ENCODE measurements at places on chromosomes 2 and 18.

DNA sequence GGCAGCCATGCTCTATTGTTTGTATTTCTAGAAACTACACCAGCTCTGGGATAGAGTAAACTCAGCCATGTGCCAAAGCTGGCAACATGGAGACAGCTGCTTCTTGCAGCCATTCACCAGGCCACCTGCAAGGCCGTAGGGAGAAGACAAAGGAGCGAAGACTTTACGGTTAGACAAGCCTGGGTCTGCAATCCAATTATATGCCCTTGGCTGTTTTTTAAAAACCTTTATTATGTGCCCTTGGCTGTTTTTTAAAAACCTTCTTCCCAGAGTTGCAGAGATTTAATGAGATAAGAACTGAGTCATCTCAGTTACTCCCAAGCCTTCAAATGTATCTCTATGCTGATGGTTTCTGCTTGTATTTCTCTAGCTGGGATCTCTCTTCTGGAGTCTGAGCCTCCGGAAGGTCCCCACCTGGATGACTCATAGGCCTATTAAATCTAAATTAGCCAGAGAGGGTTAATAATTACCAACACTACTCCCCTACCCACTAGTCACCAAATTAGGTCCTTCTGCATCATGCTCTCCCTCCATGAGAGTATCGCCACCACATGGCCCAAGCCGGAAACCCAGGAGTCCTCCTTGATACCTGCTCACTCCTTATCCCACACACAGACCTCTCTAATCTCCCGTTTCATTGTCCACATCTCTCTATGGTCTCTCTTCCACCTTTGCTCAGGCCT is 17.5 kb upstream of the DPP4 start:
- no peak for DNase-seq

DNA sequence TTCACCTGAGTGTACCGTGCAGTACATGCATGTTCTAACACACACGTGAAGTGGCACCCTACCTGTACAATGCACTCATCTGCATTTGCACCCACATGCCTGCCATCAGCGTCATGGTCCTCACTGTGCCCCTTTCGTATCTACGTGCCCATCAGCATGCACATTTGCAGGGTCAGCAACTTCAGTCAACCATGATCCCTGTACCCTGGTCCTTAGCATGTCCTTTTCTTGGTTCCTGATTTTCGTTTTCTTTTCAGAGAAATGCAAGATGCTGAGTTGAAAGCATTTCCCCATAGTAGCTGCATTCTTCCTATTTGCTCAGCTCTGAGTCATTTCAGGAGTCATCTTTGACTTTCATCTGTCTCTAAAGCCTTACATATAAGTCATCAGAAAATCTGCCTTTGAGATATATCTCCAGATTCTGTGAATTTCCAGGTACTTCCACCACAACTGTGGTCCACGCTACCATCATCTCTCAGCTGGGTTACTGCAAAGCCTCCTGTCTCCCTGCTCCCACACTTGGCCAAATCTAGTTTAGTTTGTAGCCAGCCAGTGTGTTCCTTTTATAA is 14.7 kb upstream of the PUM2 start:
- DNase-seq, result no peak

DNA sequence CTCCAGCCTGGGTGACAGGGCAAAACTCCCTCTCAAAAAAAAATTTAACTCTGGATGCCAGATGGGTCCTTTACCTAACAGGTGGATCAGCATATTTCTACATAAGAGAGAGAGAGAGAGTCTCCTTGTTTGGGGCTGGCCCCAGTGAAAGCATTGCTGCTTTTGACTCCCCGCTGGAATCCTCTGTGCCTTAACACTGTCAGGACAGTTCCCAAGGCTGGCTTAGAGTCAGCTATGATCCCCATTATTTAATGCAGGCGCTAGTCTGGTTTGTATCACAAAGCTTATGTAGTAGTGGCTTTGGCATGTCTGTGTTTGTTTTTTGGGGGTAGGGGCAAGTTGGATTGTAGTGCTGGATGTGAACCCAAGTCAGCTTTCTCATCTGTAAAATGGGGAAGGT is 9.4 kb downstream of the INPP4A start:
- no peak for DNase-seq

- no peak for DNase-seq
These were observed 30.2 kb downstream of the RBM45 start for GRCh38 chr2:178142274-178143065.

GRCh38 chr2:109674894-109675534 is 60.9 kb downstream of the SOWAHC start:
- no peak for DNase-seq

DNA sequence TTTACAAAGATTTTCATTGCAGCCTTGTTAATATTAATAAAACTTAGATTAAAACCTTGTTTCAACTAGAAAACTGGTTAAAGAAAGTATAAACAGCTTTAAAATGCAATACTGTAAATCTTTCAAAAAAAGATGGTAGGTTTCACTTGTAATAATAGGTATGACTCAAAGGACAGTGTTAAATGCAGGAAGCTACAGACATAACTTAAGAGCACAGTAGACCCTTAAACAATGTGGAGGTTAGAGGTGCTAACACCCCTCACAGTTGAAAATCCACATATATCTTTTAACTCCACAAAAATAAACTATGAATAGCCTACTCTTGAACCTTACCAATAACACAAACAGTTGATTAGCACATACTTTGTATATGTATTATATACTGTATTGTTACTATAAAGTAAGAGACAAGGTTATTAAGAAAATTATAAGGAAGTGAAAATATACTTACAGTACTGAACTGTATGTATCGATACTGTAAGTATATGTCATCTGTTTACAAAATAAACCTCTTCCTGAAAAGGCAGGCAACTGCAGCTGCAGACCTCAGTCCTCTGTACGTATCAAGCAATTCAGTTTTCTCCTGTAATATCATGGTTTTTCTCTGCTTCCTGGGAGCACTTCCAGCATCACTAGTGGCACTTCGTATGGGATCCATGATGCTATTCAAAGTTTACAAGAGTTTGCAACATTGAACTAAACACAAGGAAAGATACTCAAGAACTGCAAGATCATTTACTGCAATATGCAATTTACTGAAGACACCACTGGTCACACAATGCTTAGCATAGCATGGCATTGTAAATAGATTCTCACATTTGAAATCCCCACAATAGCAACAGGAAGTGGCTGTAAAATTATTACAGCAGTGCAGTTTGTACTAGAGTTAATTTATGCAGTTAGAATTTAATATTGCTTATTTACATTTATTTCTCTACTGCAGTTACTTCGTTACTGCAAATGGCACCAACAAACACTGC is 610.5 kb upstream of the LRRTM4 start:
- DNase-seq, result no peak

DNA sequence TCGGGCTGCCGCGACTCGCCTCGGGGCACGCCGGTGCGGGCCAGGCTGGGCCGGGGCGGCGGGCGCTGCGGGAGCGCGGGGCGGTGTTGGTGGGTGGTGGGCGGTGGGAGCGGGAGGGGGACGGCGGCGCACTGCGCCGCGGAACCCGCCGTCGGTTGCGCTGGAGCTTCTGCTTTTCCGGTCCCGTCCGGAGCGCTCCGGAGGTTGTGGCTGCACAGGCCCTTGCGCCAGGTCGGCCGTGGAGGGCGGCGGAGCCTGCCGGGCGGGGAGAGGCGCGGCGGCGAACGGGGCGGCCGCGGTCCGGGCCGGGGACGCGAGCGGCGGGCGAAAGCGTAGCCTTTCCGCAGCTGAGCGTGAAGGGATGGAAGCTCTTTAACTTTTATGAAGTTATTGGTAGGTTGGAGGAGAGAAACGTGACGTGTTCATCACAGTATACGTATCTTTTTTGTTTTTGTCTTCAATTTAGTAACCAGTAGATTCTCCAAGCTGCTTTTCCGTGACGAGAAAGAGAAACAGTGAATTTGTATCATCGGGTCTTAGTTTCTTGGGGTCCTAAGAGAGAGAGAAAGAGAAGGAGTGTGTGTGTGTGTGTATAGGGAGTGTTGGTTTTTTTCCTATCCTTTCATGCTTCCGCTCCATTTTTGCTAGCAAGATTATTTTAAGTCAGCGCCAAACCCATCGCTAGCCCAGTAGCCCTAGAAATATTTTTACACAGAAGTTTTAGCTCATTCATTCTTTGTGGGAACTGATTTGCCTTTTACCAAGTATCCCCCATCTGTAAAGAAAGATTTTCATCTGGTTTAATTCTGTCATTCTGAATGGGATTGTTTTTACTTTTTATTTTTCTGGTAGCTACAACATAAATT is 535 bp downstream of the ATG4B start:
- DNase-seq, result no peak

DNA sequence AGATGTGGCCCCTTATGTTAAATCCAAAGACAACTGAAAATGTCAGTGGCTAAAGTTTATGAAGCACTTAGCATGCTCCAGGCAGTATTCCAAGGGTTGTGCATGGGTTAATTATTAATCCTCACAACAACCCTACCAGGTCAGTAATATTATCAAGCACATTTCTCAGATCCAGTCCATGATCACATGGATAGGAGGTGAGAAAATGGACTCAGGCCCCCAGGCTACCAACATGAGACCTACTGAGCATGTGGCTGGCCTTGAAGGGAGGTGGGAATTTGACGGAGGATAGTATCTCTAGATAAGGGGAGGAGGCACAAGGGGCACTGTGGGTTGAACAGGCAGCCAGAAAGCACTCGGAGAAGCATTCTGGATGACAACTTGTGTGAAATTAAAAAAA is 412.0 kb downstream of the MEIS1 start:
- no peak for DNase-seq

DNA sequence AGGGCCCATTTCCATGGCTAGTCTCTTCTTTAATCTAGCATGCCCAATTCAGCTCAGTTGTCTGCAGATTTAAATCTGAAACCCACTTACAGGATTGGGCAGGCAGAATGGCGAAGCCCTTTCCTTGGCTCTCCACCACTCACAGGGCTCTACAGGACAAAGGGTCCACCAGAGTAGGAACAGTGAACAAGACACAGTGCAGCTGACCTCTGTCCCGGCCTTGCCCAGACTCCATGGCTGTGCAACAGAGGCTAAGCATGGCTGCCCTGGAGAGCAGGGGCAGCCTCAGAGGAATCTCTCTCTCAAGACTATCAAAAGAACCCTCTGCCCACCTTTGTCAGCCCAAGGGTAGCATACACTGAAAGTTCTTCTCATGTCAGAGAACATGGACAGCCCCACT is 9.7 kb upstream of the ATP6V1B1 start:
- DNase-seq, result no peak

DNA sequence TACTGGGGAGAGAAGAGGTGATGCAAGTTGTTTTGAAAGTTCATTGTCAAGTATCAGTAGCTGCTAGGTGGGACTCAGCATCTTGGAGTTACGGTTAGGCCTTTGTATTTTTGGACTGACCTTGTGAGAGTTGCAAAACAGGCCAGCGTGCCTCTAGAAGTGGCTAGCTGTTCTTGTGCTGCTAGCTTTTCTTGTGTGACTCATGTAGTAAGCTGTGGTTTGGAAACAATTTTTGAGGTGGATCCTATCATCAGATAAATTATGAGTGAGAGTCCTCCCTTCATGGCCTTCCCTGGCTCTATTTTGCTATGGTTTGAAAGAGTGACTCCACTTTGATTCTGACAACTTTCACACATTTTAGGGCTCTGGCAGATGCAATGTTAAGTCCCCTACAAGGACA is 409.2 kb upstream of the HS6ST1 start:
- no peak for DNase-seq

- no peak for DNase-seq
These were observed 34.4 kb downstream of the MAP2 start for GRCh38 chr2:209458008-209458979.

DNA sequence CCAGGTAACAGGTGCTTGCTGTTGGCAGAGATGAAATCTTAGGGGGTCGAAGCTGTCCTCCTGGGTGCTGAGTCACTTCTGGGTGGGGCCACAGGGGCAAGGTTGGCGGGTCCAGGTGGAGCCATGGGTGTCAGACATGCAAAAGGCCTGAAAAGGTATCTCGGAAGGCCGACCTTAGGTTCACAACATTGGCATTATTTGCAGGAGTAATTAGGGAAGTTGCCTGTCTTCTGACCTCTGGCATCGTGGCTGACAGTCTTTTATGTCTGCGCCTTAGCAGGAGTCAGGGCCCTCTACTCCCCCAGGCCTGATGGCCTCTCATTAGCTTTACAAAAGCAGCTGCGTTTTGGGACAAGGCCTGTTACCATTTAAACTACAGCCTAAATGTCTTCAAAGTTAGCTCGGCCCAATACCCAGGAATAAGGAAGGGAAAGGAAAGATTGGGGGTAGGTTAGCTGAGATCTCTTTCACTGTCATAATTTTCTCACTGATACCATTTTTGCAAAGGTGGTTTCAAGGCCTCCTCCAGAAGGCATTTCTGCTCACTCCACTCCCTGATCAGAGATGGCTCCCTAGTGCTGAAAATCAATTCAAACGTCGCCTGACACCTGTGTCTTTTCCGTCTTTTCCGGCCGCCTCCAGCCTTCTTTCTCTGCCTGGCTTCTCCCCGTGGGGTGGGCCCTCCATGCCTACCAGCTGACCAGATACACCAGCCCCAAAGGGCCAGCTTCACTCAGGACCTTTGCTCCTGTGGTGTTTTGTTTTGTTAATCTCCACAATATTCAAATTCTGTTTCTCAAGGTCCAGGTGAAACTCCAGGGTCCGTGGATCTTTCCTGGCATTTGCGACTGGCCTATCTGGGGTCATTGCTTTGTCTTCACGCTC is 90.8 kb downstream of the RHOB start:
- DNase-seq, result no peak

DNA sequence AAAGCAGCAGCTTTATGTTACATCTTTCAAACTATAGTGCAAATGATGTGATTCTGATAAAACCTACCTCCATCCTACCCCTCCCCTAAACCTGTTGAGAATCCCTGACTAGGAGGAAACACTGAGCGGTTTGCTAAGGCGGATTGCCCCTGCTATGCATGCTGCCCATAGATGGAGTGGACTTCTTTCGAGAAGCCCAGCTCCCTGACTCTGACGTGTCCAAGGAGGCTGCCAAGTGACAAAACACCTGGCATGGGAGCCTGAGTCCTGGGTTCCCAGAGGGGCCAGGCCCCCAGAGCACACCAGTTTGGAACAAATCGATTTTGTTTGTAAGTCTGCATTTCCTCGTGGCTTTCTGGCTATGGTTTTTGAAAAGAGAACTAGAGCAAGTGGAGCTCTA is 1.4 kb upstream of the UXS1 start:
- no peak for DNase-seq

GRCh38 chr2:134900151-134900550 is 18.5 kb upstream of the CCNT2 start:
- no peak for DNase-seq

DNA sequence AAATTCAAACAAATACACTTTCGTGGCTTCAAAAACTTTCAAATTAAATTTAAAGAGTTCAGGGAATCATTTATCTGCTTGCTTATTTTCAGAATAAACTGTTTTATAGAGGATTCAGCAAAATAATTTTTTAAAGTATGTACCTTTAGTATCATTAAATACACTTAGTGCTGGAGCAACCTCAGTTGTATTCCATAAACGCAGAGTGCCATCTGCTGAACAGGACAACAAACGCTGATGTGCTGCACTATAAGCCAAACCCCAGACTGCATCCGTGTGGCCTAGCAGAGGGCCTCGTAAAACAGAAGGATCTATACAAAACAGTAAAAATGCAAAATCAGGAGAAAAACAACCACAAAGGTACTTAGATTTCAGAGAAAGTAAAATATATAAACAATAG is 108.6 kb downstream of the STRN start:
- no peak for DNase-seq

GRCh38 chr2:42768706-42769256 is 4.8 kb upstream of the OXER1 start:
- DNase-seq, result no peak

Data from NCI-H187 treated with DMSO at 0.1 percent for 48 hours (cell line).